ENCODE measurements at places on chromosomes 3 and 15.
A peak's percentile ranks its signal among the peaks of the same experiment; 100 is the strongest.

DNA sequence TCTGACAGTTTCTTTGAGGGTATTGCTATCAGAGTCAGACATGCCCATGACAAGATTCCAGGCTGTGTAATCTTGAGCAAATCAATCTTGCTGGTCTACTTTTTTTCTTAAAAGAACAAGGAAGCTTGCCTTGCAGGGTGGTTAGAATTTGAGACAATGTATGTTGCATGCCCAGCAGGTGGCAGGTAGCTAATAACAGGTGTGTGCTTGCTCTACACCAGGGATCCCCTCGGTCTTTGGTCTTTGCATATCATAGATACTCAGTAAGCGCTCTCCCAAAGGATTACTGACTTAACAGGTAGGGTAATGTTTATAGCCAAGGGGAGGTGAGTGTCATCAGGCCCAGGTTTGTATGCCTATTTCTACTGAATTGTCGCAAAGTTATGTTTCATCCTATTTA is 37.3 kb downstream of the CACNA1D start:
- DNase-seq, result no peak

DNA sequence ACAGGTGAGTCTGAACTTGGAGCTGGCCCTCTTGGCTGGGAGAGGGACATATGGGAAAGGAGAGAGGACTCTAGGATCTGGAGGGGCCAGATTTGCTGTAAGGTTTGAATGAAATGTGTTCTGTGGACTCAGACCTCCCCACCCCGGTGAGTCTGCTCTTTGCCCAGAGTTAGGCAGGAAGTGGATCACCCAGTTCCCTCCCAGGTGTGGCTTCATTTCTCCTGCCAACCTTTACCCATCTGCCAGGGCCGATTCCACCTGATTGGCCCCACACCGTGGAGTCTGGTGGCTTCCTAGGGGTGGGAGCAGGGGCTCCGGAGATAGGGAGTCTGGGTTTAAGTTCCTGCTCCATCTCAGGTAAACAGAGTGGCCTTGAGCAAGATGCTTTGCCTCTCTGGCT is 25.5 kb downstream of the CD276 start:
- DNase-seq, result no peak

GRCh38 chr15:29670998-29671981 is 151.0 kb downstream of the TJP1 start:
- peak; percentile 61 for DNase-seq

DNA sequence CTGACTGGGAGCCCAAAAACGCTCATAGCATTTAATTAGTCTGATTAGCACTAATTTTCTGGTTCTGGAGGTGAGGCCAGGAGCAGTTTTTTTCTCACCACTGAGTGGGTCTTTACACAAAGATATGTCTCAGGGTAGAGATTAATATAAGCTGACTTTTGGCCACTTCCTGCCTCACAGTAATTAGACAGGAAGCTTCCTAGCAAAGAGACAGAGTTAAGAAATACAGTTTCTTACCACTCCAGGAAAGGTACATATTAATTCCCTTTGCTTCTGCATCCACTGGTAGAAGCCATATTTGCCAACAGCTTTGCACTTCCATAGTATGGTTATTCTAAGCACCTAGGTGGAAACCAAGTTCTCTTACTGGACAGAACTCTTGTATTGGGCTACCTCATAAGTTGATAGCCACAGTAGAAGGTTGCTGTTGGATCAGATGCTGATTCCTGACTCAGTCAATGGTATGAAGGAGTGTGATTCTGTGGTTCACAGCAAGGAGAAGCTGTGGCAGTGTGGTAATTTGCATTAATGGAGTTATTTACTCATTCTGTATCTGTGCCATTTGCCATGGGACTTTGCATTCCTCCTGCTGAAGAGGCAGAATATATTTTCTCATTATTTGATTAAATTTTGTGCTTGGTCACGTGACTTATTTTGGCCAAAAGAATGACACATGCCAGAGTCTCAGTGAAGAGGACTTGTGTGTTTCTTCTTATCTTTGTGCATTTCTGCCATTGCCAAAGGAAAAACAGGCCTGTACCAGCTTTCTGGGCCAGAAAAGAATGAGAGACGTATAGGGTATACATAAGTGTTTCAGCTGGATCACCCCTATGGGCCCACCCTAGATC is 17.5 kb upstream of the ZBTB20 start:
- DNase-seq, result no peak

GRCh38 chr3:136819392-136819730 is 435 bp downstream of the SLC35G2 start:
- DNase-seq, result peak; percentile 71

DNA sequence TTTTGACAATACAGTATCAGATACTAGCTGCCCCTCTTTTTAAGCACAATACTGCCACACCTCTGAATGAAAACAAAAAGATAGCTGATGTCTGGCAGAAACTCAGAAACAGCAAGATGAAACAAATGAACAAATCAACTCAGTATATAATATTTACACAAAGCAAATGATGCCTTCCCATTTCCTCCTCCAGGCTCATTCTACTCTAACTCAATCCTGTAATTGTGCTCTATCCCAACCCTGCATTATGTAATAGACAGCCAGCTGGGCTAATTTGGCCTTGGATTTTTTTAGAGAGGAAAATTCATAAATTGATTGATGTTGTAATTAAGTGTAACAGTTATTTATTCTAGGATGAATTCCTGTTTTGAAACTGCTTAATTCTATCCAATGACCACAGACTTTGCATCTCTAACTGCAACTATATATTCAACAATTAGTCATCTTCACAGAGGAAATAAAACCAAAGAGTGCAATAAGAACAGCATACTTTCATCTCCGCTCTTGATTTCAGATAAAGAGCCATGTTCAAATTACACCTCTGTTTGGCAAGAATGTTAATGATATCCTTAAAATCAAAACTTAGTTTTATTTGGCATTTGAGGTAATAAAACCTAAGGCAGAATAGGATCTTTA is 6.1 kb downstream of the ATG3 start:
- no peak for DNase-seq

- no peak for DNase-seq
Measured at GRCh38 chr3:128094295-128095151, 29.1 kb downstream of the RUVBL1 start.

- DNase-seq, result no peak
Measured at GRCh38 chr3:52128118-52128683, 26.0 kb downstream of the POC1A start.

DNA sequence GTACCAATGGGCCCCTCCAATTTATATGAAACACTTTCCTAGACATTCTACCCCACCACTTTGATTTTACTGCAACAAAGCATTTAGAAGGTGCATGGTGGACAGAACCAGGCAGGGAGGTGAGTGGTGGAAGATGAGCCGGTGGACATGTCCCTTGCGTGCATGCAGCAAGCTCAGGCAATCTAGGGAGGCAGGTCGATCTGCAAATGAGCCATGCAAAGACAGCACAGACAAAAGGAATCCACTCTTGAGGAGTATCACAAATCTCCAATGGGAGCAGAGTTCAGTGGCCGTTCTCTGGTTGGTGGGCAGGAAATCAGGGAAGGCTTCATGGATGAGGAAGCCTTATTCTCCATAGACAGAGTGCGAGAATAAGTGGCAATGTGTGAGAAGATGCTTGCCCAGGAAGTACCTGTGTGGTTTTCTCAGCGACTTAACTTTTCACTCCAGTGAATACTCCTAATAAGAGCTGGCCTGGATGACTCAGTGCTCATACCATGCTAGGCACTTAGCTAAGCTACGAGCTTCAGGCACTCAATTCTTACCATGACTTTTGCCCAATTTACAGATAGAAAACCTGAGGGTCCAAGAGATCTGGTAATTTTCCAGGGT is 152.5 kb downstream of the FOXP1 start:
- no peak for DNase-seq
